ENCODE measurements at places on chromosomes 5 and 9. TPM values are rescaled to one million over a fixed set of nuclear protein-coding genes. Genes with fewer than 3 reads are reported as not detected.

GRCh38 chr9:116336133-116336862, 182.7 kb downstream of the PAPPA start:
- no peak for DNase-seq

DNA sequence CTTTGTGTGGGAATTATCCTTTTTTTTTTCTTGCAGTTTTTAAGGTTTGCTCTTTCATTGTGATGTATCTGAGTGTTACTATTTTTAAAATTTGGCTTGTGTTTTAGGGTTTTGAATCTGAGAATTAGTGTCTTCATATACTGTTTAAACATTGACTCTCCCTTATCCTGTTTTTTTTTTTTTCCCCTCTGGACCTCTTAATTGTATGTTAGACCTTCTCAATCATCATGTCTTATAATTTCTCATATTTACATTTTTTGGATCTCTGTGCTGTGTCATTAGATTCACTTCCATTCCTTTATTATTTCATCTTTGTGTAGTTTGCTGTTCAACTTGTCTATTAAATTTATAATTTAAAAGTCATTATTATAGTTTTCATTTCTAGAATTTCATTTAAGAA, 47.0 kb downstream of the SCAMP1 start:
- DNase-seq, result no peak

GRCh38 chr5:175695161-175696126, 37.6 kb downstream of the HRH2 start:
- DNase-seq, result no peak

DNA sequence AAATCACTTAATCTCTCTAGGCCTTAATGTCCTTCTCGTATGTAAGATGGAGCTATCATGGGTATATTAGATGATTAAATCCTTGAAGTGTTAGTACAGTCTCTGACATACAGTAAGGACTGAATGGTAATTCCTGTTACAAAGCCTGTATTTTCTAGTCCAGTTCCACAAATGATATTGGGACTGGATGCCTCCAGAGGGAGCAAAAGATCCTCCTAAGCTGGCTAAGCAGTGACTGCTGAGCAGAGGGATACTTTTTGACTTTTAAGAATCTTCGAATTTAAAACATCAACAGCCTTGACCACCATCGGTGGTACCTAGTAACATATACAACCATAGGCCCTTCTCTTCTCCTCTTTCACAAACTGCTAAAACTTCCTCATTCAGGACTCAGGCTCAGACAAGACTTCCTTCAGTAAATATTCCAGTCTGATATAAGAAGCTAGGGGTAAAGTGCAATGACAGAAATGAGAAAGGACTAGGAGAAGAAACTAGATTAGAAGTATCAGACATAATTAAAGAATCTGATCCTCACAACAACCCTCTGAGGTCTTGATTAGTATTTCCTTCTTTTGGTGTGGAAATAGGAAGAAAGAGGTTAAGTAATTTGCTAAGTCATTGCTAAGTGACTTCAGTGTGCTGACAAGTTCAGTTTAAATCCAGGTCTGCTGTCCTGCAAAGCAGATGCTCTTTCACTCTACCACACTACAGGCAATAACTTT, 13.9 kb downstream of the PTAR1 start:
- DNase-seq, result no peak

Gene GPBP1
- total RNA-seq, result 76.4 TPM

Measured in activated CD8-positive, alpha-beta T cell treated with anti-CD3 and anti-CD28 coated beads, Interleukin-2, amount 10 ng/mL, durations not matched to agents 7 days and 5 days (primary cell).